ENCODE measurements at places on chromosomes 11 and 22.

- no peak for DNase-seq
These were observed 4.0 kb downstream of the BSX start for GRCh38 chr11:122977470-122978298.

- DNase-seq: no peak
These were observed 87.7 kb upstream of the AMOTL1 start for GRCh38 chr11:94680426-94680825.

DNA sequence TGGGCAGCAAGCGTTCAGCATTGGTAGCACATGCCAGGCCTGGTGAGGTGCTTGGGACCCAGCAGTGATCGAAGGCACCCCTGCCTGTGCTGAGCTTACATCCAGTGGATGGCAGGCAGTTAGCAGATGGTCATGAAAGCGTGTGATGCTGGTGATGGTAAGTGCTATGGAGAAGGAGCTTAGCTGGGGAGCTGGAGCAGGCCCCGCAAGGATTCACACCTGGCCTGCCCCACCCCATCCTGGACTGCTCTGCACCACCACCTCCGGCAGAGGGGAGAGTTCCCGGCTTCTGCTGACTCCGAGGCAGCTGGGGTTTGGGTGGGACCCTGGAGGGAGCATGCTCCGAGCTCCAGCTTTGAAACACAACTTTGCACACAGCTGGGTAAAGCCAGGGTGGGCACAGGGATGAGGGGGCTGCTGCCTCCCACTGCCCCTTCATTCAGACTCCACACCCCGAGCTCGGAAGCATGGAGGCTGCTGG is 16.2 kb downstream of the MPPED1 start:
- no peak for DNase-seq

DNA sequence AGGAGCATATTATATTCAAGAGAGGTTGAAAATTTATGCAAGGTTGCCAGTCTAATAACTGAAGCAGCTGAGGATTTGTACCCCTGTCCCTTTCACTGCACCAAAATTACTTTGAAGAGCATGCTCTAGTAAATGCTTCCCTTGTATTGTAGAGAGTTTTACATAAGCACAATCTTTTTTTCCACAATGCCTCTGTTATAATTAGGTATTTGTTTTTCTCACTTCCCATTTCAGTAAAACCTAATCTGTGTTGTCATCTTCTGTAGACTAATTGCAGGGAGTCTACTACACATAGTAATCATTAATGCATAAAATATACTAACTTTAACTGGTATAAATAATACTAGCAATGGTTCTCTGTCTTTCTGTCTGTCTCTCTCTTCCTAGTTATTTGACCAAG is 718.4 kb upstream of the ANO5 start:
- no peak for DNase-seq

GRCh38 chr11:45333001-45333971 is 47.1 kb upstream of the SYT13 start:
- DNase-seq: no peak

GRCh38 chr11:5280582-5281102 is 10.9 kb upstream of the HBE1 start:
- DNase-seq: no peak

- no peak for DNase-seq
These were observed 6.3 kb downstream of the FXYD2 start for GRCh38 chr11:117818041-117818873.

DNA sequence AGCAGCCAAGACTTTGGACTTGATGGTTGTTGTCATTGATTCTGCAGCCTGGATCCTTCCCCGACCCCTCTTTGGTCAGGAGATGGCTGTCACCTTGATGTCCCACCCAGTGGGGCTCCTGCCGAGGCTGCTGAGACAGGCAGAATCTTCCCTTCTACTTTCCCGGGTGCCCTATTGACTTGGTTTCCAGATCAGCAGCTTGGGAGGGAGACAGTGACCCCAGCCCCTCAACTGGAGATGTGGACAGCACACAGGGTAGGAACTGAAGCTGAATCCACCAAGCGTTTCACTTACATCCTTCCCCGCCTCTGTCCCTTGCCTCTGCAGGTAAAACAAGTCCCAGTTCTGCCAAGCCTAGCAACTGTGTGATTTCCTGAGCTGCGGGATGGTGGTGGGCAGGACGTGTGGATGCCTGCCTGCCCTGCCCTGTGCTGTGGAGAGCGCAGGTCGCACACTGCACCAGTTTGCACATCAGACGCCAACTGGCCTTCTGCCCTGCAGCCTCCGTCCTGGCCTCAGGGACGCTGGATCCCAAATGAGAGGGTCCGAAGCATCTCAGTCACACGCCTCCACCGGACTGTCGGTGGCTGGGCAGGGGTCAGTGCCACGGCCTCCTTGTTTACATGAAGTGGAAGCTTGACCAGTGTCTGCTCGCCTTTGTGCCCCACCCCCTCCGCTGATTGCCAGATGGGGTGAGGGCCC is 34.6 kb downstream of the FAM83F start:
- no peak for DNase-seq
